ENCODE measurements at places on chromosomes 11 and 22.

- no peak for DNase-seq
Measured at GRCh38 chr11:47448566-47449427, at the start of gene RAPSN. TSS of gene RAPSN (minus strand) at chr11:47449136. CDS start at chr11:47448964, 172 bp downstream.

DNA sequence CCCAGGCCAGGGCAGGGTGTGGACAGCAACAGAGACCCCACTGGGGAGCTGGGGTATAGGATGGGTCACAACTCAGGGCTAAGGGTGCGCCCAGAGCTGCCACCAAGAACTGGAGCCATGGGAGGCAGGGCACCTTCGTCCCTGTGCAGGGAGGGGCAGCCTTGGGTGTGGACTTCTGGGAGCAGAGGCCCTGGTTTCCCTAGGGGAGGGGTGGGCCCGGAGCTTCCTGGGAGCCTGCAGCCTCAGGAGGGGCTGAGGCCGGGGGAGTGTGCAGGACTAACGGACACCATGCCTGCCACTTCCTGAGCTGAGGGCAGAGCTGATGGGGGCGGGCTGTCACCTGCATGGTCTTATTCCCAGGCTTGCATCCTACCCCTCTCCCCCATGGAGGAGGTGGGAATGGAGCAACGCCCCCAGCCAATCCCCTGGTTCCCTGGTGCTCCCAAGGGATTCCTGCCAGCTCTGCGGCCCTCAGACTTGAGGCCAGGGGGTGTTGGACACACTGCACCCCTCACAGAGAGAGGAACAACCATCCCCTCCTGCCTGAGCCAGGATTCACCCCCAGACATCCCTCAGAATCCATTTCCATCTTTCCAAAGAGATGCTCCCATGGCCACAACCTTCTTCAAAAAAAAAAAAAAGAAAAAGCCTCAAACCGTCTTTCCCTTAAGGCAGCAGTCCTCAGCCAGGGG is 225.7 kb downstream of the CTTN start:
- DNase-seq: no peak

DNA sequence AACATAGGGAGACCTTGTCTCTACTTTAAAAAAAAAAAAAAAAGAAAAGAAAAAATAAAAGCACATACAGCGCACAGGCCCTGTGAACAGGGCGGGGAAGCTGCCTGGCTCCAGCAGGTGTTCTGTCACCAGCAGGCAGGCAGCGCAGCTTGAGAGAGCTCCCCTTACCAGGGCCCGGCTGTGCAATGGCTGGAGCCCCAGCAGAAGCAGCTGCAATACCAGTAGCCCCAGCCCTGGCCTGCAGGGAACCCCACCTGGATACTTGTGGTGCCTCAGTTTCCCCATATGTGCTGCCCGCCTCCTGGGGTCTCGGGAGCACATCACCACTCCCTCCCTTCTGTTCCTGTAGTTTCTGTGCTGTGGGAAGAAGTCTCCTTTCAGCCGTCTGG is 12.3 kb downstream of the TSPAN32 start:
- DNase-seq: no peak

DNA sequence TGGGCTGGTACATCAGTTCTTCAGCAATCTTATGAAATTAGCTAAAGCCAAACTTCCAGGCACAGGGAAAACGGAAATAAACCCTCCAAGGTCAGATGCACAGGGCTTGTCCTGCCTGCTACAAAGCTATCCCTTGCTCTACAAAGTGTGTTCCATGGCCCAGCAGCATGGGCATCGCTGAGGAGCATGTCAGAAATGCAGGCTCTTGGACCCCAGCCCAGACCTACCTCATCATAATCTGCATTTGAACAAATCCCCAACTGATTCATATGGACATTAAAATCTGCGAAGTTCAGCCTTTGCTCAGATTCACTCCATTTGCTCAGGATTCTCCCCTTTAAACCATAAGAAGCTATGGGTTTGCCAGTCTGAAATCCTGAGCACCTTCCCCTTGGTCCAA is 129.7 kb upstream of the CSNK2A3 start:
- DNase-seq: no peak

GRCh38 chr11:129012880-129013279 is 70.2 kb upstream of the TP53AIP1 start:
- no peak for DNase-seq

DNA sequence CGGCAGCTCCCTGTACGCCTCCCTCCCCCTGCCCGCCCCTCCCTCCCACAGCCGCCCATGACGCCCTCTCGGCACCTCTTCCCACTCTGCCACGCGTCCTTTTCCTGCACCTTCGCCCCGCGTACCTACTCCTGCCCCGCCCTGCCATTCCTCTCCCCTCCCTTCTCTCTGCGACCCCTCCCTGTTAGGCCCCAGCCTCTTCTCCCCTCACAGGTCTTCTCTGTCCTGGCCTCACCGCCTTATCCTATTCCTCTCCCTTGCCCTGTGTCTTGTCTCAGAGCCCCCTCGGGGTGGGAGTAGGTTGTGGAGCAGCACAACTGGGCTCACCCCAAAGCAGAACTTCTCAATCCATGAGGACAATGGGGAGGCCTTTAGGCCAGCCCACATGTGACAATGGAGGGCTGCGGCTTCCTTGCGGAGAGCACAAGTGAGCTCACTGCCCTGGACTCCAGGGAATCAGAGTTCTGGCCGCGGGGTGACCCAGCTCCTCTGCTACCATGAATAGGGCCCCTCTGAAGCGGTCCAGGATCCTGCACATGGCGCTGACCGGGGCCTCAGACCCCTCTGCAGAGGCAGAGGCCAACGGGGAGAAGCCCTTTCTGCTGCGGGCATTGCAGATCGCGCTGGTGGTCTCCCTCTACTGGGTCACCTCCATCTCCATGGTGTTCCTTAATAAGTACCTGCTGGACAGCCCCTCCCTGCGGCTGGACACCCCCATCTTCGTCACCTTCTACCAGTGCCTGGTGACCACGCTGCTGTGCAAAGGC is 539 bp downstream of the SLC35C1 start:
- DNase-seq: no peak

DNA sequence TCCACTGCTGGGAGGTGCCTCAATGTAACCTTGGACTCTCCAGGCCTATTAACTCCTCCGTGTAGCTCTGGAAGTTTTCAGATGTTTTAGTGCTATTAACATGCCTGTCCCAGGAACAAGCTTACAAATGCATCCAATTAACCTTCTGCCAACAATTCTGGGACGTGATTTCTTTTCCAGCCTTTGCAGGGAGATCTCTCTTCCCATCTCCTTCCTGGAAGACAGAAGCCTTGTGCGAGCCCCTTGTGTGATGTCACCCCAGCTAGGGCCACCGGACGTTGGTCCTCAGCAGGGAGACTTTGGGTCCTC is 47.7 kb upstream of the SYT7 start:
- no peak for DNase-seq

- DNase-seq: no peak
Measured at GRCh38 chr22:17549183-17549582, 14.1 kb upstream of the SLC25A18 start.
